Pancreas (tissue), 10 donors: ENCODE measurements at places on chromosomes 11 and 22.

DNA sequence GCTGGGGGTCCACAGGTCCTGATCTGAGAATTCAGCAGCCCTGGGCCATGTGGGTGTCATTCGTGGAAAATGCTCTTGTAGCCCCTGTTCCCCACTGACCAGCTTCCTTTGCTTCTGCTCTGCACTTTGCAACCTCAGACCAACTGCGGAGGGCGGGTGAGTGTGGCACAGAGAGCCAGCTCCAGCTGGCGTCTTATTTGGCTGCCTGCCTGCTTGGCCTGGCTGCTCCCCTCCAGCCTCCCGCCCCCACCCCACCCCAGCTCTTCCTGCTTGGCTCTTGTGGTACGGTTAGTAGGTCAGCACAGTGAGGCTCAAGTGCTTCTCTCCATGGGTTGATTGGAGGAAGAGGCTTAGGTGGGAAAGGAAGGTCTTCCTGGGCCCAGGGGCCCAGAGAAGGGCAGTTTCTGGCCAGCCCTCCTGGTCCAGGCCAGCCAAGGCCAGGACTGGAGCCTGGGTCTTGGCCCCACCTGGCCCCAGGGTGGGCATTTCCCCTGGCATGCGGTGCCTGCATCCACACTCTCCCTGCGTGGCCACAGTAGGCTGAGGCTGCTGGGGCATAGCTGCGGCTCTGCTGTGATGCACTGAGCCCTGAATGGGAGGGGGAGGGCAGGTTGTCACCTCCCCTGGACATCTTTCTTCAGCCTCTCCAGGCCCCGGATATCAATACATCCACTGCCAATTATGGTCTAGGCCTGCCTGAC, 26.5 kb downstream of the MYO7A start:
- no peak for DNase-seq

- peak; percentile 87 for DNase-seq
Measured at GRCh38 chr11:64234647-64235379, 429 bp downstream of the VEGFB start.

- DNase-seq: peak; percentile 14
Measured at GRCh38 chr11:123301696-123302400, 106.8 kb upstream of the CLMP start.

DNA sequence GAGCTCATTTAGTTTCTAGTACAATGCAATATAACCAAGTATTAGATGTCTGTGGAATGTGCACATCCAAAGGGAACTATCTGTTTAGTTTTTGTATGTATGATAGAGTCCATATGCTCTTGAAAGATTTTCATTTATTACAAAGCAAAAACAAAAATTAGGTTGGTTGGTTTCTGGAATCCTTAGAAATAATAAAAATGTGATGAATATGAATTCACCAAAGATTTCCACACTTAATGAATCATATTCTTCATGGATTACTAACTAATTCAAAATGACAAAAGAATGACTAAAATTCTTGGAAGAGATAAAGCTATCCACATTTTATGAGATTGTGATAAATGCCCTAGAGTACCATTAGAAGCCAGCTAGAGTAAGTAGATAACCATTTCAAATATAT, 261.1 kb downstream of the SBF2 start:
- DNase-seq: no peak

DNA sequence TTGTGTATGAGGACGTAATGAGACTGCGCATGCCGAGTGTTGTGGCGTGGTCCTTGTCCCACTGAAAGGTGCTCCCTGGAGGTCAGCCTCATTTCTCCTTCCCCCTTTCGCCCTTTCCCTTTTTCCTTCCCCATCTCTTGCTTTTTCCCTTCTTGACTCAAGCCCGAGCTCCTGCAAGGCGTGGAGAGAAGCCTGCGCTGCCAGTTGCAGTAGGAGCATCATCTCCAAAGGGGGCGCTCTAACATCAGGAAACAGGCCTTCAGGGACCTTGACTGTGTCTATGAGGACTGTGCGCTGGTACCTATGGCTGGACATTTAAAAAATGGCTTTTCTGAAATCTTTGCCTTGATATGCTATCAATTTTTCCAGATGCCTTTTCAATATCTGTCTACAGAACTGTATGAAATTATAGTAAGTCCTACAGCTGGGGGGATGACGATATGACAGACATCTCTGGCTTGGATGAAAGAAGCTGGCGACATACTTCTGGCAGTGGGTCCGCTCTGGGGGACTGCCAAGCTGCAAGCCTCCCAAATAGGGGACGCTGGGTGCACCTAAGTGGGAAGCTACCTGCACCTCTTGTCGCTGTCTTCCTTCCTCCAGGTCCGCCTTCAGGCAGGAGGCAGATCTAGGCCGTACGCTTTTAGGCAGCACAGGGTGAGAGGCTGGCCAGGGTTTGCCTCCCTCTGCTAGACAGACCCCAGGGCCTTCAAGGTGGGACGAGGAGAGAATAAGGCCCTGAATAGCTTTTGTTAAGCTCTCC, 96.5 kb downstream of the NXPE2 start:
- no peak for DNase-seq

DNA sequence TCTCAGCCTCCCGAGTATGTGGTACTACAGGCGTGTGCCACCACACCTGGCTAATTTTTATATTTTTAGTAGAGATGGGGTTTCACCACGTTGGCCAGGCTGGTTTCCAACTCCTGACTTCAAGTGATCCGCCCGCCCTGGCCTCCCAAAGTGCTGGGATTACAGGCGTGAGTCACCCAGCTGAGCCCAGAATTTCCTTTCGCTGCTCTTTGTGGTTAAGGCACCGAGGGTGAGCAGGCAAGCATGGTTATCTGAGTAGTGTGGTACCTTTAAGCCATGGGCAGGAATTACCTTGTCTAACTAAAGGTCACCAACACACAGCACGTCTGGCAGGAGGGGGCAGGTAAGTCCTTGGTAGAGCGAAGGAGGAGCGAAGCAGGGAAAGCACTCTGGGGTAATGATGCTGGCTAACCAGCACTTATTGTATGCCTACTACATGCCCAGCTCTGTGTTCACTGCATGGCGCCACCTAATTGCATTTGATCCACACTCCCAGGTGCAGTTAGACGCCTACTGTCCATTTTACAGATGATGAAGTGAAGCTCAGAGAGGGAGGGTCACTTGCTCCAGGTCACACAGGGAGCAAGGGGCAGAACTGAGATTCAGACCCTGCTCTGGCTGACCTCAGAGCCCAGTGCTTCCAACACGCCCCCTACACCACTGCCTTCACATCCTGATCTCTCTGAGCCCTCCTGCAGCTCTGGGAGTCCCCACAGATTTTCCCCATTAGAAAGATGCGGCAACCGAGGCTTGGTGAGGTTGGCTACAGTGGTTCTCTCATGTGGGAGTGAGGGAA, 45.7 kb downstream of the TRIOBP start:
- no peak for DNase-seq

DNA sequence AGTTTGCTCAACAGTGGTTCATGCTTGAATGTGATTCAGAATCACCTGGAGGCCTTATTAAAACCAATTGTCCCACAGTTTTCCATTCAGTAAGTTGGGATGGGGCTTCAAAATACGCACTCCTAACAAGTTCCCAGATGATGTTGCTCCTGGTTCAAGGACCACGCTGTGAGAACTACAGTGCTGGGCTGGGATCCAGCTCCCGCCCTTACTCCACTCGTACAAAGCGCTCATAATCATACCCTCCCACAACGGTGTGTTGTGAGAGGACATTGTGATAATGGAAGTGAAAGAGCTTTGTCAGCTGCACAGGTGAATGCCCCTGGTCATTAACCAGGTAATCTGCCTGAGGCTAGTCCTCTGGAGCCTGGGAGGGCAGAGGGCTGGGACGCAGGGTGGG, 1.3 kb upstream of the CD82 start:
- peak; percentile 39 for DNase-seq

- no peak for DNase-seq
Measured at GRCh38 chr11:24312464-24313238, 184.2 kb upstream of the LUZP2 start.
